ENCODE measurements at places on chromosomes 1 and 21.

- DNase-seq = peak; percentile 76
Measured at GRCh38 chr1:95117207-95118066, at the start of gene TLCD4. TLCD4 (plus strand) TSS chr1:95117355; CDS start chr1:95143902, 26,547 bp downstream.

GRCh38 chr1:40915581-40915980, 53.4 kb upstream of the CITED4 start:
- DNase-seq = no peak

DNA sequence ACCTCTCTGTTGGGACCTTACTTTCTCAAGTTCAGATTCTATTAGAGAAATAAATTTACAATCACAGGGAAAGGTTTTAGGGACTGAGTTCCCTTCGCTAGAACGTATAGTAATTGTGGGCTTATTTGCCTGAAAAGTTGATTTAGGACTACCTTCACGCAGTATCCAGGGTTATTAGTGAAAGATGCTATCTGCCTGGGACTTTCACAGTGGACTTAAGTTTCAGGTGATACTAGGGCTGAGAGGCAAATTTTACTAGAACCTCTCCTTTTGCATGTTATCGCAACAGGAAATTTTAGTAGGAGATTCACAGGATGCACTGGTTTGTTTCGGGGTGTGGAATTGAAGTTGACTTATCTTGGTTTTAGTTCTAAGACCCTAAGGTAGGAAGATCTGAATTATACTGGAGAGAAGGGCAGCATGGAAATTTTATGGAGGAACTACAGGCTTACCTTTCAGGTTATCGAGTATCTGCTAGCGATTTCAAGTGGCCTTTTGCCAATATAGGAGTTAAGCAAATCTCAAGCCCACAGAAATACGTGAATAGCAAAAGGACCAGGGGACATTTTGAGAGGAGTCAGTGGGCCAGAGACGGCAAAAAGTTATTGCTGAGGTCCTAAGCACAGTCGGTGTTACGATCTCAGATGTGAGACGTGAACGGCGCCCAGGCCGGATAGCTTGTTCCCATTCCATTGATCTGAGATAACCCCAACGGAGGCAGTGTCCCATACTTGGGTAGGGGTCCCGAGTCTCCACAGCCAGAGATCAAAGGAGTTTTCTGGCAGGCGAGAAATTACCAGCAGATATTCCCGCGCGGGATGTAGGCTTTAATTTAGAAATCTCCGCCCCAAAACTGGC, 723 bp upstream of the GNAI3 start:
- DNase-seq = no peak

- no peak for DNase-seq
Measured at GRCh38 chr1:56378341-56379070, 200.9 kb downstream of the PLPP3 start.

DNA sequence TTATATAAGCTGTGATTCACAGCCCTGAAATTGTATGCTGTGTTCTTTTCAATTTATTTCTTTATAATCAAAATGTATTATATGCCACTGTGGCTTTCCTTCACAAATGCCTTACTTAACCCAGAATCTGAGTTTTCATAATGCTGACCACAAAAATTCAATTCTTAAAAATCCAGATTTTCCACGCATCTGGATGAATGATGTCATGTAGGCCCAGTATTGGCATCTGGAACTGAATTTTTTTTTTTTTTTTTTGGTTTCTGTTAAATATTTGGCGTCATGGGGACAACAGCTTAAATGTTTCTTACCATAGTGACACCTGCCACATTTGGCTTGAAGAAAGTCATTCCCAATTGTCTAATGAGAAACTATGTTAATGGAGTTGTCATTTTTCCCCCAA, 296.8 kb downstream of the TM2D1 start:
- DNase-seq = no peak
